GM10248 (cell line): ENCODE measurements at places on chromosomes 12 and 14.

GRCh38 chr12:108568338-108569154, 6.2 kb downstream of the ISCU start:
- peak; percentile 78 for DNase-seq

DNA sequence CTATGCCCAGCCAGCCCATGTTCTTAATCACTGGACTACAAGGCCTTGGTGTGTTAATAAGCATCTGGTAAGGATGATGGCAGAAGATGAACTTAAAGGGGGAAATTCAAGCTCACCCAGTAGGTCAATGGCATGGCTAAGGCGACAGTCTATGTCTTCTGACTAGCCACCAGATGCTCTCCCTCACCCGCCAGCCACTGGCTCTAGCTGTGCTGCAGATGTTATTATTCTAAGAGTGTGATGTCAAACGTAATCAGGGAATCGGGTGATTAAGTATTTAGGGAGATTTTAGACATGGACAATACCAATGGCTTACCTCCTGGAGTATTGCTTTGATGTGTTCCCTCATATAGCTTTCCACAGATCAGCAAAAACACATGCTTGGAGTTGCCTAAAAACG, 39.2 kb upstream of the MAX start:
- no peak for DNase-seq

DNA sequence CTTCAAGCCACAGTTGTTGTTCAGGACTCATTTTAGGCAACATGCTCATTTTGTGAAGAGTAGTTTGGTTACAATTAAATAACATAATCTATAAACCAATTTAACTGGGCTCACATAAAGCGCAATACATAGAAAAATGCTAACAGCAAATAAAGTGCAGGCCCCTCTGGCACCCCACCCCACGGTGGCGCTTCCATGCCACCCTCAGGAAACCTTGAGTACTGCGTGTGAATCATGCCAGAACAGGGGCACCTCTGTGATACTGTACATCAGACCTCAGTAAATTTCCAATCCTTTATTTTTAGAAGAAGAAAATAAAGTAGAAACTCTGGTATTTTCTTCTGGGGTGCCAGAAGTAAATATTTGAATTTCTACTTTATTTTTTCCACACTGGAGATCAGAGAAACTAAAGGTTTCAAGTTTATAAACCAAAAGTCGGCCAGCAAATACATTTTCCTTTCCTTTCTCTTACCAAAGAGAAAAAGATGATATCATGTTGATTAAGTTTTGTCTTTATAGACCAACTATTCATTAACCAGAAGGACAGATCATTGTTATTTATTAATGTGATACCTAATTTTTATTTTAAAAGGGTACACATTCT, 316.8 kb downstream of the PAWR start:
- DNase-seq: peak; percentile 17

DNA sequence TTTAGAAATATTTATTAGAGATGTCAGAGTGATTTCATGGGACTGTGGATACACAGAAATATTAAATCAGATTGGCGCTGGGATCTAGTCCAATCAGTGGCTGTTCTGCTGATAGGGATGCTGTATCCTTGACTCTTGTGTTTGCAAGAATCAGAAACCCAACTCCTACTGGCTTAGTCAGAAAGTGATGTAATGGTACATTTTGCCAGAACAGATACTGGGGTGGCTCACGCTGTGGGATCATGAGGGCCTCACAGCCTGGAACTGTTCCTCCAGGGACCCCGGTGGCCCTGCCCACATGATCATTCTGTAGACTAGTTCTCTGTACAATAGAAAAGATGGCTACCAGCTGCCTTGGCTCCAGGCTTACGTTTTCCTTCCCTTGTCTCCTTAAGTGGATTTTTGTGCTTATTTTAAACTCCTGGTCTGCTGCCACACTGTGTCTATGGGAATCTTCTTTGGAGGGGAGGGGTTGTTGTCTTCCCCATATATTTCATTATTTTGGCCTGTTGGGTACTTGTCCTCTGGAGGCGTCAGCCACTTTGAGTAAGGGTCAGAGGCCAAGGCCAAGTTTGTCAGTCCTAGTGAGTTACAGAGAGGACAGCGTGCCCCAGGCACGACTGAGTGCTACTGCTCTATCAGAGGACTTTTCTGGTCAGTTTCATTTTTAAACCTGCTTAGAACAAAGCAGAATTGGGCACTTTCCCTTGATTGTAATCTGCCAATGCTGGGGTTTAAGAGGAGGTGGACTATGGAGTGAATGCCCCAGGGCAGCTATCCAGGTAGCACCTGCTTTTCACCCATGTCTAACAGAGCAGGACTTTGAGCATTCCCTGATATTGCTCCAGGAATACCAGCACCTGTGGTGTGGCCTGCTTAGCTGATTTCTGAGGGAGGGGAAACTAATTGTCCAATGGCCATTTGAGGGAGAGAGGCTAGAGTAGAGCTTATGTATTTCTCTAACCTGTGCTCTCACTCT, 164.3 kb downstream of the SLC5A8 start:
- DNase-seq: no peak

- DNase-seq: no peak
Observed at GRCh38 chr14:61841145-61841544, 78.9 kb downstream of the SNAPC1 start.

DNA sequence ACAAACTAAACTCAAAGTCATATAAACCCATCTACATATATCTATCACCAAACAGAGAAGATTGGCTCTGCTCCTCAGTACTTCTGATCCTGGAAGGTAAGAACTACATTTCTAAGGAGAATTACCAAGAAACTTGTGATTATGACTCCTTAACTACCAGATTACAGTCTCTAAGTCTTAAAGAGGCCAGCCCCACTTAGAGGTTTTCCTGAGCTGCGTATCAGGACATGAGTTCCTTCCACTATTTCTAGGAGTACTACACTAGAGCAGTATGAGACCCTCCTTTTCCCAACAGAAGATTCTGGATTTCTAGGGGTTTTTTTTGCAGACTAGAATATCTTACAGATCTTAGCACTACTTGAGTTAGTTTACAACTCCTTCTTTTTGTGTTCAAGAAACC, at the start of gene NOXRED1:
Gene NOXRED1, minus strand, starts transcription at position 101 of the 400 bp plus-strand sequence. CDS start 634 bp downstream, outside the sequence.
- DNase-seq: no peak

- no peak for DNase-seq
Observed at GRCh38 chr14:55125403-55125802, 3.6 kb upstream of the LGALS3 start.
